ENCODE measurements at places on chromosomes 5 and 9.

DNA sequence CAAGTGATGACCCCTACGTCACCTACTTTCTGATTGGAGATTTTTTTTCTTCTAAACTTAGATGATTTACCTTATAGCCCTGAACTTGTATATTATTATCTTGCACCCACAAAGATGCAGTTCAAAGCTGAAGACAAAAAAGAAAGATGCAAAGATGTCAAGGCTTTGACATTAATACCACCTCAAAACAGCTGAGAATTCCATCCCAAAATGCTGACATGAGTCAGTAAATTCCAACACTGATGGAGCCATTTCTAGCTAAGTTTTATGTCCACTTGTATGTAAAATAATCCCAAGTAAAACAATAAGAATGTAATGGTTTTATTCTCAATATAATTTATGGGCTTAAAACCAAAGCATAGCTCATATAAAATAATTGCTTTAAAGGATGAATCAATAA, 91.5 kb upstream of the CDH9 start:
- no peak for DNase-seq

DNA sequence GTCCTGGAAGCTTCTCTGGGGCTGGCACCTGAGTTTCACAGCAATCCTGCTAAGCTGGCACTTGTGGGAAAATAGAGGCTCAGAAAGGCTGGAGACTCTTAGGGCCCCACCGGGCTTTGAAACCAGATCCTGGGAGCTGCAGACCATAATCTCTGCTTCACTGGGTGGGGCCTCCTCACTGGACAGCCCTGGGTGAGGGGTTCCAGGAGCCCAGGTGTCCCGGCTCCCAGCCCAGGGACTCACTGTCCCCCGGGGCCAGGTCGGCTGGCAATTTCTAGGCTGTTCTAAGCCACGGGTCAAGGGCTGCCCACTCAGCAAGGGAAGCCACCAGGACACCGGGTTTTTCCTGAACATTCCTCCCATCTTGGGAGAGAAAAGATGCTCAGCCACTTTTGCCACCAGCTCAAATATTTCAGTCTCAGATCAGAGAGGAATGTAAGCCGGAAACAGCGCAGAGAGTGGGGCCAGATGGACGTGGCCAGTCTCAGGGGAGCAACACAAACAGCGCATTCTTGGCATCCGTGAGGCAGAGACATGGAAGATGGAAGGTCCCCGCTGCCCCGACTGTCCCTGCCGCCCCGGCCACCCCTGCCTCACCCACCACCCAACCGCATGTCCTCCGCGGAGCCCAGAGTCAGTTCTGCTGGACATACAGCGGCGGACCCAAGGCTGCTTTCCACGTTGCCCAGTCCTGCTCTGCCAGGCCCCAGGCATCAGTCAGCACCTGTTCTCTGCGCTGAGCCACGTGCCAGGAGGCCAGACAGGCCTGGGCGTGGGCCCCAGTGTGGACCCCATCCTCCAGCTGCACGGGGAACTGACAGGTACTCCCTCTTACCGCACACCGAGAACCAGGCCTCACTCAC, 72.6 kb downstream of the VAV2 start:
- no peak for DNase-seq

GRCh38 chr5:98296426-98296825, 477.0 kb upstream of the RGMB start:
- DNase-seq: no peak

DNA sequence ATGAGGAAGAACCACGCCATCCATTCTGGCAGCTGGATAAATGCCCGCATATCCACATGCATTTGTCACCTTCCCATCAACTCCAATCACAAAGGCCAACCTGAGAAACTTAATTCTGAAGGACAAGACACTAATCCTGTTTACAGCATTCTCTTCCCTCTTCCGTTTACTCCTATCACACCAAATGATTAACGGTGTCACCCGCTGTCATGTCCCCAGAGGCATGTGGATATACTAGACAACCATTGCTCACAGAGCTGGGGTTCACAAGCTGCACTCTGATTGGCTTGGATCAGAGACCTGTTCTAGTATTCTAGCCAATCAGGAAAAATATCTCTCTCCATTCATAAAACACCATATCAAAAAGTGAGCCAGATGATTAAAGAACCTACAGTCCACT, 3.6 kb downstream of the MACROH2A1 start:
- DNase-seq: no peak

GRCh38 chr9:93585259-93585658, 8.9 kb downstream of the PHF2 start:
- DNase-seq: no peak

- DNase-seq: no peak
These were observed 56.7 kb downstream of the VAV2 start for GRCh38 chr9:133935328-133936005.

DNA sequence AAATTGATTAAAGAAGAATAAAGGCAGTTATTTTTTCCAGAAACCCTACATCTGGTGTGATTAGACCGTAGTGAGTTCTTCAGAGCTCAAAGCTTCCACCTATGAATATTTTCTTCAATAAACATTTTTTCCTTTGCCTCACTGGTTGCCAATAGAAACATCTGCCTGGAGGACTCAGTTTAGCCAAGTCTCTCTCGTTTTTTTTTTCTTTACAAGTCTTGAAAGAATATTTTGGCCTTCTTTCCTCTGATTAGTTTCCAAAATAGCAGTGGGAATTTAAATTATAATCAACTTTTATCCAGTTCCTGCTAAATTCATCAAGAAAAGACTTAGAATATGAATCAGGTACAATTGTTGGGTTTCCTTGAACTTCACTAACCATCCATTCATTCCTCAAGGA, 897.5 kb downstream of the TLE1 start:
- DNase-seq: no peak

DNA sequence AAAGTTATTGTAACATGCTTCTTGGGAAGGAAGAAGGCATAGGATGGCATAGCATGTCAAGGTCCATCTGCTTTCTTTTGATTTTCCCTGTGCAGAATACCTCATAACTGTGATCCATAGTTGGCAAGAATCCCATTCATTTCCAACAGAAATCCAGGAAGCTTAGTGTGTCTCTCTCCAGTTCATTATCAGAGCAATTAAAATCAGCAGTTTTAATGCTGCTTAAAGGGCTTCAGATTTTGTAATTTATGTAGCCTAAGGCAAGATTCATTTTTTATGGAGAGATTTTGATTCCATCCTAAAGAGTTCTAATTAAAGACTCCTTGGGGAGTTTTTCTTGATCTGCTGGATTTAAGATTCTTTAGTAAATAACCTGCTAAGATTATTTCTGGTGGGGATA, 560.1 kb downstream of the PDE4D start:
- DNase-seq: no peak

GRCh38 chr9:126160067-126160853, 166.4 kb upstream of the MVB12B start:
- peak; percentile 1 for DNase-seq

DNA sequence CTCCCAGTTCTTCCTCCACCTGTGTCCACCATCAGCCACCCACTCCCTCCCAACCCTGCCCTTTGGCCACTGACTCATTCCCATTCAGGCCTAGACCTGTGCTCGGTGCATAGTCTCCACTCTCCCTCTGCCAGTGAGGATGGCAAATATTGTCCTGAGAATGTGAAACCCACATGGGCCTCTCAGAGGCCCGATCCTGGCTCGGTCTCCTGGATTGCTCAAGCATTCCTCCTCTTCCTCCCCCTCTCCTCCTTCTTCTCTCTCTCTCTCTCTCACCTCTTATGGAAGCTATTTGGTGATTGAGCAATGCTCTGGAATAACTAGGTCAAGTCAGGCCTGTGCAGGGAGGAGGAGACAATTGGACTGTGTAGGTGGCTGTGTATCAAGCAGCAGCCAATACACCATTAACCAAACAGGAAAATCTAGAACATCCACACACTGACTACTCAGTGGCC, 99.9 kb downstream of the KLF4 start:
- DNase-seq: no peak

GRCh38 chr5:151154931-151155774, 2.4 kb downstream of the ANXA6 start:
- peak; percentile 44 for DNase-seq

GRCh38 chr9:19378647-19379046, 1.4 kb downstream of the RPS6 start:
- no peak for DNase-seq
